ENCODE measurements at places on chromosomes 7 and 10. TPM values are rescaled to one million over a fixed set of nuclear protein-coding genes. Genes with fewer than 3 reads are reported as not detected.

- no peaks in the 10 kb centered on the region for H3K4me1 ChIP-seq
- H3K36me3 ChIP-seq = no peaks in the 10 kb centered on the region
- H3K4me3 ChIP-seq = no peak overlapping the region
- no peak for DNase-seq
- H3K27me3 ChIP-seq = no peaks in the 10 kb centered on the region
These were observed 216.0 kb upstream of the DKK1 start for GRCh38 chr10:52098130-52098529.

THSD7A gene
- total RNA-seq = 0.02 TPM

MYPN gene
- not detected for total RNA-seq

GRCh38 chr7:33632840-33633525 is 272.4 kb upstream of the BMPER start:
- no peak for DNase-seq
- no peak overlapping the region for H3K4me3 ChIP-seq
- no peaks in the 10 kb centered on the region for H3K36me3 ChIP-seq
- H3K27me3 ChIP-seq = no peaks in the 10 kb centered on the region
- no peaks in the 10 kb centered on the region for H3K4me1 ChIP-seq

- H3K27me3 ChIP-seq = no peaks in the 10 kb centered on the region
- H3K36me3 ChIP-seq = no peaks in the 10 kb centered on the region
- H3K4me3 ChIP-seq = no peak overlapping the region
- no peak overlapping the region for H3K27ac ChIP-seq
- no peaks in the 10 kb centered on the region for H3K4me1 ChIP-seq
These were observed 85.3 kb upstream of the MGMT start for GRCh38 chr10:129381741-129382140.

- no peak for DNase-seq
- H3K4me3 ChIP-seq = no peak overlapping the region
- H3K36me3 ChIP-seq = no peaks in the 10 kb centered on the region
- H3K27me3 ChIP-seq = peaks cover 17% of the 10 kb centered on the region
- H3K4me1 ChIP-seq = no peaks in the 10 kb centered on the region
- no peak overlapping the region for H3K27ac ChIP-seq
These were observed 69.9 kb downstream of the FAM204A start for GRCh38 chr10:118272149-118272721.

DNA sequence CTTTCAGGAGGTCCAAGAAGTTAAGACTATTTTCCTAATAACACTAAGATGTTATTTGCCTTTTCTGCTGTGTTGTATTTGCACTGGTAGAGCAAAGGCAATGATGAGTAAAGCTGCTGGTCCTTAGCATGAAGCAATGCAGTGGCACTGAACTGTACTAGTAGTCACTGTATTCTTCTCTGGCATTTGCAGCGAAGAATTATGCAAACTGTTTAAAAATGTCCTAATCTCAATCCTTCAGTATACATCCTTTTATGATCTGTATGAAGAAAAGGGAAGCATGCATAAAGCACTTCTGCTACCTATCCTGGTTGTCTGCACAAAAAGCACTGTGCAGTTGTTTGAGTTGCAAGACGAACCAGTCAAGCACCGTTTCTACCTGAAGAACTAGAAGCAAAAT is 20.4 kb downstream of the IGF2BP3 start:
- H3K4me3 ChIP-seq = no peak overlapping the region
- peaks cover 8% of the 10 kb centered on the region for H3K27me3 ChIP-seq
- H3K27ac ChIP-seq = no peak overlapping the region
- no peaks in the 10 kb centered on the region for H3K36me3 ChIP-seq
- no peaks in the 10 kb centered on the region for H3K4me1 ChIP-seq

DNA sequence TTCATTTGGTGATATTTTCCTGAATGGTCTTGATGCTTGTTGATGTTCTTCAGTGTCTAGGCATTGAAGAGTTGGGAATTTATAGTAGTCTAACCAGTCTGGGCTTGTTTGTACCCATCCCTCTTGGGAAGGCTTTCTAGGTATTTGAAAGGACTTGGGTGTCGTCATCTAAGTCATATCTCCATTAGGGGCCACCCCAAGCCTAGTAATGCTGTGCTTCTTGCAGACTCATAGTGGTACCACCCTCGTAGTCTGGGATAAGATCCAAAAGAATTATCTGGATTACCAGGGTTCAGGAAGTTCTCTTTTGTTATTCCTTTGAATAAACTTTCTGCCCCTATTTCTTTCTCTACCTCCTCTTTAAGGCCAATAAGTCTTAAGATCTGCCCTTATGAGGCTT is 319.4 kb upstream of the MYO3A start:
- H3K4me1 ChIP-seq = no peaks in the 10 kb centered on the region
- H3K36me3 ChIP-seq = no peaks in the 10 kb centered on the region
- no peak overlapping the region for H3K27ac ChIP-seq
- no peak overlapping the region for H3K4me3 ChIP-seq
- no peaks in the 10 kb centered on the region for H3K27me3 ChIP-seq

GRCh38 chr10:97849103-97849686 is 448 bp upstream of the GOLGA7B start:
- H3K4me1 ChIP-seq = peaks cover 34% of the 10 kb centered on the region
- DNase-seq = peak; percentile 53
- peak overlapping the region; percentile 47 for H3K27ac ChIP-seq
- H3K27me3 ChIP-seq = no peaks in the 10 kb centered on the region

DNA sequence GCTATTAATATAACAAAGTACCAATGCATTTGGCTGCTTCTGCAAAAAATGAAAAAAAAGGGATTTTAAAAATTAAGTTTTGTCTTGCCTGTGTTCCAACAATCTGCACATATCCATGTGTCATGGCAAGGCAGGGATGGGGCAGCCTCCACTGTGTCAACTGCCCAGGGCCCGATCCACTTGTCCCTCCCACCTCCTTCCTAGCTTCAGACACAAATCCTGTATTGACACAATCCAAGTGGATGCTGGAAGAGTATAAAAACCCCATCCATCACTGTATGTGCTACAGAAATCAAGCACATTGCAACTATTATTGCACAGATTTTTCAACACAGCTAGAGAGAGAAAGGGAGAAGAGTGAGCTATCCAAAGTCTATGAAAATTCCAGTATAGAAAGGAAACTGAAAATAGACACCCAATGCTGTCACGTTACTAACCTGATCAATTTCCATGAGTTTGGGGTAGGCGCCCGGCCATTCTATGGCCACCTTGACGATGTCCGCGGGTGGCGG is 106.4 kb downstream of the ELMO1 start:
- peaks cover 6% of the 10 kb centered on the region for H3K36me3 ChIP-seq
- peak overlapping the region; percentile 84 for H3K27ac ChIP-seq
- peak overlapping the region; percentile 98 for H3K4me3 ChIP-seq
- no peaks in the 10 kb centered on the region for H3K27me3 ChIP-seq
- peaks cover 82% of the 10 kb centered on the region for H3K4me1 ChIP-seq

- no peak overlapping the region for H3K4me3 ChIP-seq
- no peaks in the 10 kb centered on the region for H3K27me3 ChIP-seq
- peaks cover 4% of the 10 kb centered on the region for H3K4me1 ChIP-seq
These were observed 56.9 kb upstream of the NPY start for GRCh38 chr7:24227068-24227467.

DNA sequence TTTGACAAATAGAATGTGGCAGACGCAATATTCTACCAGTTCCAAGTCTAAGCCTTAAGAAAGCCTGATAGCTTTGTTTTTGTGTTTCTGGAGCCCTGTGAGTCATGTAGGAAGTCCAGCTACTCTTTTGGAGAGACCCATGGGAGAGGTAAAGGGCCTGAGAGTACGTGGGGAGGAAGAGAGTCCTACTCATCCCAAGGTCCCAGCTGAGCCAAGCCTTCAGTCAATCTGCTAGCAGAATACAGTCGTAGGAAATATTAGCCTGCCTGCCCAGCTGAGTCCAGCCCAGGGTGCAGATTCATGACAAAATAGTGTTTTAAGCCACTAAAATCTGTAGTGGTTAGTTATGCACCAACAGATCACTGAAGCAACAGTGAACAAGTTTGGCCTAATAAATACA is 9.0 kb upstream of the GNA12 start:
- H3K4me3 ChIP-seq = no peak overlapping the region
- H3K4me1 ChIP-seq = peaks cover 8% of the 10 kb centered on the region
- no peaks in the 10 kb centered on the region for H3K27me3 ChIP-seq
- no peak overlapping the region for H3K27ac ChIP-seq

DNA sequence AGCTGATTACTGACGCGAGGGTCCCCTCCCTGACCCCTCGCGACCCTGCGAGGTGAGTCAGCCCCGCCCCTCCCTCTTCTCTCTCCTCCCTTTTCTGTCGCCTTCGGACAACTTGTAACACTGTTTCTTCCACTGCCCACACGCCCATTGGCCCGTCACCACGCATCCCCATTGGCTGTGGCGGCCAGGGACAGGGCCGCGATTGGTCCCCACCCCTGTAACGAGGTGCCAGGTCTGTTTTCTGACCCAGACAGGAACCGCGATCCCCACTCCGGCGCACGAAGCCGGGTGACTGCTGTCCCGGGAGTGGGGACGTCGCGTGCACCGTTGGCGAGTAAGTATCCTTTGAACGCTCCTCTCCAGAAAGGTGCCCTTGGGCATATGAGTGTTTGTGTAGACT is at the start of gene STRA8:
TSS of gene STRA8 (plus strand) at position 269 of the 400 bp plus-strand sequence. CDS start 6,687 bp downstream, outside the sequence.
- no peaks in the 10 kb centered on the region for H3K36me3 ChIP-seq
- H3K27ac ChIP-seq = no peak within 1 kb of the TSS
- H3K4me1 ChIP-seq = no peaks in the 10 kb centered on the region
- DNase-seq = no peak
- no peaks in the 10 kb centered on the region for H3K27me3 ChIP-seq

GPR26 gene
- total RNA-seq = not detected

DNA sequence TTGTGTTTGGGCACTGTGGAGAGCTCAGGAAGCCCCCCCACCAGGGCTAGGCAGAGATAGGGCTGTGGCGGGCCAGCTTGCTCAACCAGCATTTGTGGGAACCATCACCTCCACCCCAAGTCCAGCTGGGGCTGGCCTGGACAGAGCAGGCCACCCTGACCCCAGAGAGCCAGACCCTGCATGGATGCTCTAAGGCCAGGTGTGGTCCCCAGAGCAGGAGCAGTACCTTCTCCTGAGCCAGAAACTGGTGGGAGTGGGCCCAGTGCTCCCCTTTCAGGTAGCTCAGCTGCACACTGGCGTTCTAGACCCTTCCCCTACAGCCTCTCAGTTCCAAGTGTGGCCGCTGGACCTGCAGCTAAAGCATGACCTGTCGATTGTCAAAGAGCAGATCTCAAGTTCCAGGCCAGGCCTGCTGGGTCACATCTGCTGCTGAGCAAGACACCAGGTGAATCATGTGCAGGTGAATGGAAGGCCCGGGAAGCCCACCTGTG is 57.2 kb downstream of the RASGEF1A start:
- H3K4me1 ChIP-seq = no peaks in the 10 kb centered on the region
- no peaks in the 10 kb centered on the region for H3K36me3 ChIP-seq
- H3K27ac ChIP-seq = no peak overlapping the region
- no peak for DNase-seq

TSPAN33 gene
- 4.5 TPM for total RNA-seq

TMEM178B gene
- 0.10 TPM for total RNA-seq

DNA sequence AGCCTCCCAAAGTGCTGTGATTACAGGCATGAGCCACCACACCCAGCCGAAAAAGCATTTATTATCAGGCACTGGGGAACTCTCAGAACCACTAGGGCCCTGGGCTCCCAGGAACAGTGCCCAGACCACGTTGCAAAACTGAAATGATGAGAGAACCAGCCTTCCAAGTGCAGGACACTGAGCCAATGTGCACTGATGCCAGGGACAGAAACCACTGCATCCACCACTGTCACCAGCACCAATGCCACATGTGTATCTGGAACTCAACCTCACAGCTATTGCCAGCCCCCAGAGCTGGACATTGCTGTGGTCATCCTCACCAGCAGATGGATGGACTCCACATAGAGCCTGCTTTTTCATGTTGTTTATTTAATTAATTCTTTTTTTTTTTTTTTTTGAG is 28.2 kb upstream of the TPST1 start:
- H3K4me1 ChIP-seq = no peaks in the 10 kb centered on the region
- no peaks in the 10 kb centered on the region for H3K36me3 ChIP-seq
- H3K4me3 ChIP-seq = no peak overlapping the region
- no peak for DNase-seq
- H3K27me3 ChIP-seq = no peaks in the 10 kb centered on the region
- no peak overlapping the region for H3K27ac ChIP-seq

- H3K4me3 ChIP-seq = no peak overlapping the region
- H3K36me3 ChIP-seq = no peaks in the 10 kb centered on the region
- no peaks in the 10 kb centered on the region for H3K27me3 ChIP-seq
- DNase-seq = no peak
- no peaks in the 10 kb centered on the region for H3K4me1 ChIP-seq
These were observed 722.4 kb upstream of the POT1 start for GRCh38 chr7:125651823-125652528.

KIF11 gene
- total RNA-seq = 3.0 TPM

DNA sequence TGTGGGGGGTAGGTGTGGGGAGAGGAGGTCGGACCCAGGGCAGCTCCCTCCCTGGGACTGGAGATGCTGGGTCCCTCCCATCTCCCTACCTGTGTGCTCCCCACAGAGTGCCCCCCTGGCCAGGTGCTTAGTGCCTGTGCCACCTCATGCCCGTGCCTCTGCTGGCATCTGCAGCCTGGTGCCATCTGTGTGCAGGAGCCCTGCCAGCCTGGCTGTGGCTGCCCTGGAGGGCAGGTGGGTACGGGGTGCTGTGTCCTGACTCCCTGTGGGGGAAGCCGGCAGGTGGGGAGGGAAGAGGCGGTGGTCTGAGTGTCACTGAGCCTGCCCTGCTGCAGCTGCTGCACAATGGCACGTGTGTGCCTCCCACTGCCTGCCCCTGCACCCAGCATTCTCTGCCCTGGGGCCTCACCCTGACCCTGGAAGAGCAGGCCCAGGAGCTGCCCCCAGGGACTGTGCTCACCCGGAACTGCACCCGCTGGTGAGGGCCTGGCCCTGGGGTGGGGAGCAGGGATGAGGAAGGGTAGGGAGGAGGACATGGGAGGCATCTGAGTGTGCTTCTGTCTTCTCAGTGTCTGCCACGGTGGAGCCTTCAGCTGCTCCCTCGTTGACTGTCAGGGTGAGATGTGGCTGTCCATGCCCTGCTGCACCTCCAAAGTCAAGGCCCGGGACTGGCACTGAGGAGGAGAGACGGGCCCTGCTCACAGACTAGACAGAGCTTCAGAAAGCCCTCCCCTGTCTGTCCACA is 11.7 kb upstream of the ZNF862 start:
- no peaks in the 10 kb centered on the region for H3K4me1 ChIP-seq
- H3K27me3 ChIP-seq = no peaks in the 10 kb centered on the region
- no peak for DNase-seq
- no peaks in the 10 kb centered on the region for H3K36me3 ChIP-seq

- H3K27ac ChIP-seq = no peak overlapping the region
- peak; percentile 24 for DNase-seq
These were observed 65.8 kb downstream of the CDK13 start for GRCh38 chr7:40015790-40016296.

CLEC2L gene
- 0.39 TPM for total RNA-seq

GRCh38 chr10:5888843-5889623 is 660 bp downstream of the ANKRD16 start:
- peaks cover 45% of the 10 kb centered on the region for H3K4me1 ChIP-seq
- H3K4me3 ChIP-seq = peak overlapping the region; percentile 74
- H3K27me3 ChIP-seq = no peaks in the 10 kb centered on the region

- H3K4me3 ChIP-seq = no peak overlapping the region
- DNase-seq = no peak
- H3K27ac ChIP-seq = no peak overlapping the region
- no peaks in the 10 kb centered on the region for H3K4me1 ChIP-seq
- no peaks in the 10 kb centered on the region for H3K27me3 ChIP-seq
These were observed 20.3 kb downstream of the DRGX start for GRCh38 chr10:49375611-49376010.
